ENCODE measurements at places on chromosomes 4 and X. TPM values are rescaled to one million over a fixed set of nuclear protein-coding genes. Genes with fewer than 3 reads are reported as not detected.

The TRIM61 gene
- not detected for polyA plus RNA-seq

The TEX11 gene
- polyA plus RNA-seq, result not detected

The NDST3 gene
- 4.0 TPM for polyA plus RNA-seq

The MAGEB1 gene
- not detected for polyA plus RNA-seq

The CXCL6 gene
- polyA plus RNA-seq, result not detected
